ENCODE measurements at places on chromosomes 12 and 14. TPM values are rescaled to one million over a fixed set of nuclear protein-coding genes. Genes with fewer than 3 reads are reported as not detected.

POLE gene
- 9.9 TPM for total RNA-seq

DNA sequence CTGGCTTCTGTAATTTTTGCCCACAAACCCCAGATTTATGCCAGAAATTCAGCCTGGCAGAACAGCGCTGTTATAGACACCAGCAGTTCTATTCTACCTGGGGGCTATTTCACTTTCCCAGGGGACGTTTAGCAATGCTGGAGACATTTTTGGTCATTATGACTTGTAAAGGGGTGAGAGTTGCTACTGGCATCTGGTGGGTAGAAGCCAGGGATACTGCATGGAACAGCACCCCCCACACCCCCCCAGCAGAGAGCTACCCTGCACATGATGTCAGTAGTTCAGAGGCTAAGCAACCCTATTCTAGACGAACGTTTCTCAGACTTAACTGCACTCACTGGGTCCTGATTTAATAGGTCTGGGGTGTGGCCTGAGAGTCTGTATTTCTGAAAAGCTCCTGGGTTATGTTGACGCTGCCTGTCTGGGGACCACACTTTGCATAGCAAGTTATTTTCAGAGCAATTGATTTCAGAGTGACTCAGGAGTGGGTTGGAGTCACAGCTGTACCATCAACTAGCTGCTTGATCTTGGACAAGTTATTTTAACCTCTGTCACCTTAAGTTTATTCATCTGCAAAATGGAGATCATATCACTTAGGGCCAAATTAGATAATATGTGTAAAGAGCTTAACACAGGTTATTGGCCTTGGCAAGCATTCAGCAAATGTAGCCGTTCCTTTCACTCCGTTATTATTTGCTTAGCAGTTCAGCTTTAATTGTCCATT is 48.5 kb downstream of the CHST11 start:
- no peak for DNase-seq

DNA sequence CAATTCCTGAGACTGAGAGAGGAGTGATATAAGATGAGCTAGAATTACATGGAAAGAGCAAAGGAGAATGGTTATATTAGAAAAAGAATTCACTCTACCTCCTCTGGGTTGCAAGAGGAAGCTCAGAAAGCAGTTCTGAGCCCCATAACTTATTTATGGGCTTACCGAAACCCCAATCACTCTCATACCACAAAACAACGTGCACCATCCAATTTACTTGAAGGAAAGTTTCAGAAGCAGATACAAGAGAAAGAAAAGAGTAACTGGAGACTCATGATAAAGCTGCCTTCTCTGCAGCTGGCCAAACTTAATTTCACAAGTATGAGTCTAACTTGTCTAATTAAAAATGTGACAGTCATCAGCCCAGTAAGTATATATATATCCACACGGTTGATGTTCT is 27.4 kb upstream of the CAMKK2 start:
- DNase-seq = no peak

GRCh38 chr12:91852634-91853033 is 293.0 kb downstream of the BTG1 start:
- DNase-seq = peak; percentile 73

- DNase-seq = peak; percentile 61
These were observed 1.1 kb downstream of the MYF5 start for GRCh38 chr12:80717856-80718255.

DNA sequence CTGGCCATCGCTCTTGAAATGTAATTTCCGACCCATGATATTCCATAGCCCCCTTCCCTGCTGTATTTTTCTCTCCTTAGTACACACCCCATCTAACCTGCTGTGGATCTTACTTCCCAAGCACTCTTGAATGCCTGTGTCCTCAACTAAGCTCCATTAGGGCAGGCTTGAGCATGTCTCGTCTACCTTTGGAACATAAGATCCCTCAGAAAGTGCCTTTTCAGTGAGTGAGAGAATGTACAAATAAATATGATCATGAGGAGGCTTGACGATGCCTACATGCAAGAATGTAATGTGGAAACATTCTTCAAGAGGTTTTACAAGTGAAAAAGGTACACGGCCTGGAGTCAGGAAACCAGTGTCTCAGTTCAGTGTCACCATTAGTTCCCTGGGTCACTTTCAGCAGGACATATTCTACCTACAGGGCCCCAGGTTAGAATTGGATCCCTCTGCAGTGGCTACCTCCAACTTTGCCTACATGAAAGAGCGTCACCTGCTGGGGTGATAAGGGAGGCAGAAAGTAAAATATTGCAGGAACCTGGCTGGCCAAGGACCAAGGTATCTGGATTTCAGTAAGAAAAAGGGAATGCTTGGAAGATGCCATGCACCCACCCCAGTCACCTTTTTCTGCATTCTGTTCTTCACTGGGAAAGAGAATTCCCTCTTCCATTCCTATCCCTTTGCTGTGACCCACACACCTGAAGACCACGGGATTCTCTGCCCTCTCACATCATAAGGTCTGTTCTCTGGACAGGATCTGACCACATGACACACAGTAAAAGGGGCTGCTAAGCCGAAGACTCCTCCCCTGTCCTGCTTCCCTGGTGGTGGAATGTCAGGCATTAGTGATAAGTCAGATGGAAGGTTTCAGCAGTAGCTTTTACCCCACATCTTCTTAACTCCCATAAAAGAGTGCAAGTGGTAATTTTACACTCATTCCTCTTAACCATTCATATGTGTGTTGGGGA is 24.6 kb upstream of the SERPINA1 start:
- no peak for DNase-seq

Measured in myocyte (in vitro differentiated cells).